Stimulated activated CD4-positive, alpha-beta T cell treated with anti-CD3 and anti-CD28 coated beads, Interleukin-2, amount 100 ng/mL, for 24 hours (primary cell): ENCODE measurements at places on chromosomes 11 and 22.

DNA sequence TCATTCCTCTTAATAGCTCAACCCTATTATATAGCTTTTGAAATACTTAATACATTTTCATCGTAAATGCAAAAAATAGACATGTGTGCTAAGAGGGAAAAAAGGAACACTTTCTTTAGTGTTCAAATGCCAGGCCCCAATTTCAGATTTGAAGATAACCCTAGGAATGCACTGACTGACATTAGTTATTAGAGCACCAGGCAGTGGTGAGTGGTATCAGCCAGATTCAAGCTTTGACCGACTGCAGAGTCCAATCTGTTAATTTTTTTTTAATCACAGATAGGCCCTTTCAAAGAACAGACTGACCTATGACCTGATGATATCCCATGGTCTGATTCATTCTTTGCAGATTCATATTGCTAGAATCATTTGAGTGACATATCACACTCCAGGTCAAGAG, 874.2 kb upstream of the CHORDC1 start:
- no peak for DNase-seq

DNA sequence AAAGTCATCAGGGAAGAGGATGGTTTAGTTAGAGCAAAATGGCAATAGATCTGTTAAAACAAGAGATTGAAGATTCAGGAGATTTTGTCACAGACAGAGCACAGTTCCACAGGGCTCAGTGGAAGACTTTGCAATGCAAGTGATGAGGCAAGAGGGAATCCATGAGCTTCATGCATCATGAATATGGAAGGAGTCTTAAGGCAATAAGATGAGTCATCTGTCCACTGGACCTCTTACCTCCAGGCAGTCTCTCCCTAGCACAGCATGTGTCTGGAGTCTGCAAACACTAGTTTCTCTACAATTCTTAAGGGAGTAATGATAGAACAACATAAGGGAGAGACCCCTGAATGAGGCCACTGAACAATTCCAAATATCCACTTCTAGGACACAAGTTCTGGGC, 245.7 kb downstream of the NXPE2 start:
- no peak for DNase-seq

- no peak for DNase-seq
These were observed 7.8 kb downstream of the MRGPRF start for GRCh38 chr11:69005183-69005630.

GRCh38 chr22:29784451-29785361, 17.5 kb downstream of the UQCR10 start:
- no peak for DNase-seq

DNA sequence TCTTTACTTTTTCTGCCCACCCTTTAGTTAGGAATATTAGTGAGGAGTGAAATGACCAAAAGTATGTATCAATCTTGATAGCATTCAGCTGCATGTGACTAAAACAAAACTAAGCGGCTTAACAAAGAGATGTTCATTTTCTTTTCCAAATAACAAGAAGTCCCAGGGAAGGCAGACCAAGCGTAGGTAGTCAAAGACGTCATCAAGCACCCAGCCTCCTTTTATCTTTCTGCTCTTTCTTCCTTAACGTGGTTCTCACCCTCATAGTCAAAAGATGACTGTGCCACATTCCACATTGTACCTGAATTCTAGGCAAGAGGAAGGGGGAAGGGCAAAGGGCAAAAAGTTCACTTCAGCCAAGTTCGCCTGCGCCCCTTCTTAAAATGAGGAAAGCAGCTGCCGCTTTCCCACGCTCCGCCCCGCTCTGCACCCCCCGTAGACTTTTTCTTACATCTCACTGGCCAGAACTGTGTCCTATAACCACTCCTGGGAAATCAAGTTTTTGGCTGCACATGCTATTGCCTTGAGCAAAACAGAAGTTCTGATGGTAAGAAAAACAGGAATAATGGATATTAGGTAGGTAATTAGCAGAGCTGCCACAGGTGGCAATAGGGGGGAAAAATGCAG, 14.6 kb upstream of the PGM2L1 start:
- DNase-seq = no peak
